ENCODE measurements at places on chromosomes 2 and 18.

DNA sequence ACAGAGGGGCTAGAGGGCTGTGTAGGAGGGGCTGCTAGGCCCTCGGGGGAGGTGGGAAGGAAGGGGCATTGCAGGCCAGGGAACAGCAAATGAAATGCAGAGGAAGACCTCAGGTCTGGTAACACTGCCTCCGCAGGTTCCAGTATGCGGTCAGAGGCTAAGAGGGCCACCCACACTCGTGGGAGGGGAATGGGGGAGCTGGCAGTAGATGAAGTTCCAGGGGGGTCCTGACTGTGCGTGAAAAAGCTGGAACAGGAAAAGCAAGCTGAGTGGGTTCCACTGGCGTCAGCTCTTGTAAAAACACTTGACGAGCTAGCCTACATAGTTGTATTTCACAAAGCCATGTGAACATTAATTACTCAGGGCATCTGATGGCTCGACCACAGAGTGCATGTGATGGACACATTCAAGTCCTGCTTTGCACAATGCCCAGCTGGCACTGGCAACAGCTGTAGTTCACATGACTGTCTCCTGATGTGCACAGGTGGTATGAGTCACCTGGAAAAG lies 29.0 kb upstream of the PTPN4 start:
- no peak for DNase-seq

DNA sequence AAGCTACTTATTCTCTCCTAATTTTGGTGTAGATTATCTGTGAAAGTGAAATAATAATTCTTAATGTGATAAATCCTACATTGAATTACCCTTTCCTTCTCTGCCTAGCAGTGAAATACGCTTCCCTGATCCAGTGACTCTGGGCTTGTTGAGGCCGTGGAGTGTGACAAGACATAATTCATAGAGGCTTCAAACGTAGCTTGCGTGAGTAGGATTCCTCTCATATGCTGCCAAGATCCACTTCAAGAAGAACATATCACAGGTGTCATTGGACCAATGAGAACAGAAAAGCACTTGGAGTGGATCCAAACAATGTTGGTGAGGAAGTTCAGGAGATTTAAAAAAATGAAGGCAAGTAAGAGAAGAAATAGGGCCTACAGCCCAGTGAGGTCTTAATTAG lies 221.3 kb upstream of the TMEFF2 start:
- DNase-seq = no peak

DNA sequence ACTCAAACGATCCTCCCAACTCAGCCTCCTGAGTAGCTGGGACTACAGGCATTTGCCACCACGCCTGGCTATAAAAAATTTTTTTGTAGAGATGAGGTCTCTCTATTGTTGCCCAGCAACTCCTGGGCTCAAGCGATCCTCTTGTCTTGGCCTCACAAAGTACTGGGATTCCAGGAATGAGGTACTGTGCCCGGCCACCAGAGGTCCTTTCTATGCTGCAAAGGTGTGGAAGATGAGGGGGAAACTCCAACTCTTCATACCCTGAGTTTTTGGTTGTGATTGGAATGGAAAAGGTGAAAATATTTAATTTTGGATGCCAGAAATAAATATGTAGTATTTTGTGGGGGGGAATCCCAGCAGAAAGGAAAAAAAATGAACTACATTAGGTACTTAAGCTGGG lies 36.0 kb downstream of the MRPL33 start:
- no peak for DNase-seq

DNA sequence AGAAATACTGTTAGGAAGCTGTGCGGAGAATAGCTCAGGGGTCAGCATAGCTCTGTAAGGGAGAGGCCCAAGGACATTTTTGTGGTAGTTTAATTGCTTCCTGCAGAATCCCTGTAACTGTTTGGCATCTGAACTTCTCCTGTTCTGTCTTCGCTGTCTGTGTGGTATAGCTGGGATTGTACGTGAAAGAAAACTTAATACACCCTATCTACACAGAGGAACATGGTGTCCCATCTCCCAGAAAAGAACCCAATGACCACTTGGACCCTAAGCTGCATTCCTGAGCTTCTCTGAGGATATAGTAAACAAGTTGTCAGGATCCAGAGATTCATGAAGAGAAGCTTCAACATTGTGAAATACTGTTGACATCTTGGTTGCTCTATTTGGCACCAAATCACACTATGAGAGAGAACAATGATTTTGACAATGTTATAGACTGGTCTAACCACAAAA lies 81.3 kb downstream of the CDC42EP3 start:
- no peak for DNase-seq

DNA sequence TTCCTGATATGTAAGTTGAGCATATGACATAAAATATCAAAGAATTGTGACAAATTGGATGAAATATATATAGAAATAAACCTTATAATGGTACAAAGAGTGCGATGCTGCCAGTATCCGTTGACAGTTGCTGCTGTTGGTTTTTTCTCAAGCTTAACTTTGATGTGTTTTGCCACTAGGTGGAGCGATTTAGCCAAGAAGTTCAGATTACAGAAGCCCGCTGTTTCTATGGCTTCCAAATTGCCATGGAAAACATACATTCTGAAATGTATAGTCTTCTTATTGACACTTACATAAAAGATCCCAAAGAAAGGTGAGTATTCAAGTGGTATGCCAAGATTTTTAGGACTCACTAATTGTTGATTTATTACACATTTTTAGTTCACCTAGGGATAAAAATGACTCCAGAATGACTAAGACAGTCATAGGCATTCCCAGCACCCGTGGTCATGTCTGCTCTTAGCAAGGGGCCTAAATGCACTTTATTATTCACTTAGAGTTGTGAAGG lies 2.1 kb downstream of the RRM2 start:
- DNase-seq = peak; percentile 71

DNA sequence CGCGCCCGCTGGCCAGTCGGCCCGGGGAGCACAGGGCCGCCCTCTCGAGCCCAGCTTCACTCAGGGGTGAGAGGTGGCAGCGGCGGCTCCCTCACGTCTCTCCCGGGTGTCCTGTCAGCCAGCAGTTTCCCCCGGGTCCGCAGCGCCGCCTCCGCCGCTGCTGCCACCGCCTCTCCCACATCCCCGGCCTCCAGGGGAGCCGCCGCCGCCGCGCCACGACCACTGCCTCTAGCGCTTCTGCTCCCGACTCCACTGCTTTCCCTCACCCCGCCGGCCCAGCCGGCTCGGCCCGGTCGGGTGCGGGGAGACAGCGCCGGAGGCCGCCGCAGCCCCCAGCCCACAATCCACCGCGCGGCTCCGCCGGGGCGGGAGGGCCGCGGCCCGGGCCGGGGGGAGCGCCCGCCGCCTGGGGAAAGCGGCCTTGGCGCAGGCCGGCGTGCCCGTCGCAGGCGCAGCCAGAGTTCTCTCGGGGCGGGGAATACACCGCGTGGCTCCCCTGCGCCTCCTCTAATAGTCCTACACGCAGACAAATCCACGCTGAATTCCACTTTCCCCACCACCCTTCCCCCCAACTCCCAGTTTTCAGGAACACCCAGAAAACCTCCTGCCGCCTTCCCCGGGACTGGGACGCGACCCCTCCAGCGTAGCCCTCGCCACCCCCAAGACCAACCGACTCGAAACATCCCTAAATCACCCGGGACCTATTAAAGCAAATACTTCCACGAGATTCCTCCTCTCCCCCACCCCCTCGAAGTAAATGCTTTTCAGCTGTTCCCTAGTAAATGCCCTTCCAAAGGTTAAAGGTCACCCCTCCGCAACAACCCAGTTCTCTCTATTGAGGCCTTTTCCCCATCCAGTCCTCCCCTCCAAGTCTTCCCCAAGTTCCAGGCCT lies at the start of gene VPS54:
Gene VPS54 (minus strand): TSS at position 346 of the 892 bp plus-strand sequence. CDS start 35,429 bp downstream, outside the sequence.
- DNase-seq = peak; percentile 62

DNA sequence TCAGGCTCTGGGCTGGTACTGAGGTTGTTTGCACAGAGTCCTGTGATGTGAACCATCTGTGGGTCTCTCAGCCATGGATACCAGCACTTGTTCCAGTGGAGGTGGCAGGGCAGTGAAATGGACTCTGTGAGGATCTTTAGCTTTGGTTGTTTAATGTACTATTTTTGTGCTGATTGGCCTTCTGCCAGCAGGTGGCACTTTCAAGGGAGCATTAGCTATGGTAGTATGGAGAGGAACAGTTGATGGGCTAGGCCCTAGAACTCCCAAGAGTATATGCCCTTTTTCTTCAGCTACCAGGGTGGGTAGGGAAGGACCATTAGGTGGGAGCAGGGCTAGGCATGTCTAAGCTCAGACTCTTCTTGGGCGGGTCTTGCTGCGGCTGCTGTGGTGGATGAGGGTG lies 257.0 kb upstream of the GYPC start:
- no peak for DNase-seq

GRCh38 chr2:156182132-156182531 lies 150.4 kb downstream of the NR4A2 start:
- DNase-seq = no peak

DNA sequence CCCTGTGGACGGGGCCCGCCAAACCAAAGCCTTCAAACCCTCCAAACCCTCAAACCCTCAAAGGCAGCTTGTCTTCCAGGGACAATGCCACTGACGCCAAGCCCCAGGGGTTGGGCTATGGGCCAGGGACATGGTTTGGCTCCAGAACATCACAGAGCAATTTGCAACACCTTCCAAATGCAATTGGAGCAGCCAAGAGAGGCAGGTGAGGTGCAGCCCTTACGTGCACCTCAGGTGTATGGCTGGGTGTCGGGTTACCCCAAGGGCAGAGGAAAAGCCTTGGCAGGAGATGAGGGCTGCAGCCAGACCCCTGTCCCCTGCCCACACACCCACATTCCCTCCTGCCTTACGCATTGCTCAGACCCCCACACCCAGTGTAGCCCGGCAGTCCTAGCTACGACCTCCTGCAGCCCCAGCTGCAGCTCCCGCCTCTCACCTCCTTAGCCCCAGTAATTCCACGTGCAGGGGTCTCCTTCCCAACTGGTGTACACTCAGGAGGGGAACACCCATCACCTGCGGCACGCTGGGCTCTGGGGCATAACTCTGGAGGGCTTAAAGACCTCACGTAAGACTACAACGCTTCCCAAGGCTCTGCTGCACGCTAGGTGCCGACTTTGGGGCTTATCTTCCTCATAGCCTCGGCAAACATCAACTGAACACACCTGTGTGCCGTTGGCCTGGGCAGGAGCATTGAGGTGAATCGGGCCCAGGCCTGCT lies 88.7 kb downstream of the TFCP2L1 start:
- DNase-seq = no peak

DNA sequence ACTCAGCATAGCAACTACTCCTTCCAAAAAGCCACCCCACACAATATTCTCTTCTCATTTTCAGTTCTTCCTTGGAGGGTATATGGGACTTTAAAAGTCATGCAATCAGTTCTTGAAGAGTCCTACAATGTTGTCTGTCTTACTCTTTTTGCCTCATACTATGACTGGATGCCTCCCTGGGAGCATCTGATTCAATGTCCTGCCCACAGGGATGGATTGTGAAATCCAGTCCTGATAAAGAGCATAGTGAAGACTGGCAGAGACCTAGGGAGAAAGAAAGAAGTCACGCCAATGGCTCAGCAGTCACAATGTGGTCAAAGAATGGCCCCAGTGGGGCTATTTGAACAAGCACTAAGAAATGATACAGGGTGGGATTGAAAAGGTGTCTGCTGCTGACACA lies 155.1 kb upstream of the SERPINE2 start:
- DNase-seq = no peak

- no peak for DNase-seq
Observed at GRCh38 chr2:218257390-218257981, 3.3 kb upstream of the GPBAR1 start.

DNA sequence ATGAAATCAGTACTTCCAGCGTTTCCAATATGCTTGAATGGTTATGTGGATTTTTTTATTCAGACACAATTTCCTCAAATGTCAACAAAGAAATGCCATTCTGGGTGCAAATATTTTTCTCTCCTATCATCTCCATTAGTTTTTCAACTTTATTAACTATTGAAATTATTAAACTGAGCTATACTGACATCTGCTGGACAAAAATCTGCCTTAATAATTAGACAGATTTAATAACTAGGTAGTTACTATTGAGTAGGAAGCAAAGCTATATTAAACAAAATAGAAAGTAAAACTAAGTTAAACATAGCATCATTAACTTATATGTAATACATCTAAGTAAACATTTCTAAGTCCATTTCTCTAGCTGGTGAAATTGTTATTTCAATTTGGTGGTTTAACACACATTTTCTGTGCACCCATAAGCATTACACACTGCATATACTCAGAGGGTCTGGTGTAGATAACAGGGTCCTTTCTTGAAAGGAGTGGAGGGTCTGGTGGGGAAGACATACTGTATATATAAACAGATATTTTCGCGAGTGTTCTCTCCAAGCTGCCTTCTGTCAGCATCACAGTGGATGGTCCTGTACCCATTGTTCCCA lies 77.0 kb downstream of the LANCL1 start:
- DNase-seq = no peak

DNA sequence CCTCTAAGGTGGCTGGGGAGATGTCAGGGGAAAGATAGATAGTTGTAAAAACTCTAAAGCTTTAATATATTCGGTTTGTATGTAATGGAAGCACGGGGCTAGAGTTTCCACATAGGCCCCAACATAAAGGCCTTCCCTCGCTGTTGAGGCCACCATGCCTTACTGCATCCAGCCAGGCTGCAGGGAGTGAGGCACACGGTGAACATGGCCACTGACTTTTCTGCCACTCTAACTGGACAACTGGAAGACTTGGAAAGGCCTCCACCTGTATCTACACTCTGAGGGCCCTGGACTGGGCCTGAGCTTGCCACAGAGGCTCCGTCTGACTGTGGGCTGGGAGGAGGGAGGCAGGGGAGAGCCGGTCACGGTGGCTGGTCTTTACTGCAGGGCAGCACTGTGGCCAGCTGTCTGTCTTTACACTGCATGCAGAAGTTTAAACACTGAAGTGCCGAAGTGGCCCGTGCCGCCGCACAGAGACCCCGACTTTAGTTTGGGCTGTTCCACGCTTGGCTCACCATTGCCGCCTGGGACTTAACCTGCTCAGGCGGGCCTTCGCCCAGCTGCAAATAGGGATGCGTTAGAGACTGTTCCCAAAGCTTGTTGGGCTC lies 66.7 kb downstream of the EMILIN2 start:
- no peak for DNase-seq

DNA sequence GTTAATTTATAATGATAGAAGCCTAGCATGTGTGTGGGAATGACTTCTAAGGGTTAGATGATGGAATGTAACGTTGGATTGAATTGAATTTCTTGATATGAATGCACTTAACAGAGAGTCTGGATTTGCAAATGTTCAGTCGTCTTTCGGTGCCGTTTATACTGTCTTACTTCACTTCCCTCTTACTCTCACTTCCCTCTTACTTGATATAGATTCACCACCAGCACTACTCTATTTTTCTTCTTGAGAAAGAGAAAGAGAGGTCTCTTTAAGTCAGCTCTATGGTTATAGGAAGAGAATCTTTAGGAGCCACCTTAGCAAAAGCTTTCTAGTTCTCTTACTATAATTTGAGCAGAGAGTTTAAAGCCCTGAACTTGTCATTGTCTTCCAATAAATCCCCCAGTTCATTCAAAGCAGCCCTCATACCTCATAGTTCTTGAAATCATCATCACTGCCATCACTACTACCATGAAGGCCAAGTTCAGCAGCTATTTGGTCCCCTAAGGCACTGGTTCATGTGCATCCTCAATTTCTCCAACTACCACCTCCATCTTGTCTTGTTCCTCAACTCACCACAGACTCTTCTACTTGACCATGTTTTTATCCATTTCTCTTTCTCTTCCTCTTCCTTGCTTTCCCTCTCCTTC lies 501.7 kb upstream of the TCF4 start:
- DNase-seq = no peak

GRCh38 chr18:36349552-36349951 lies 52.0 kb downstream of the FHOD3 start:
- no peak for DNase-seq
